ENCODE measurements at places on chromosomes 16 and 17. TPM values are rescaled to one million over a fixed set of nuclear protein-coding genes. Genes with fewer than 3 reads are reported as not detected.

C17orf100 gene
- 3.1 TPM for total RNA-seq

RCVRN gene
- not detected for total RNA-seq

SLFN14 gene
- total RNA-seq, result not detected

DNA sequence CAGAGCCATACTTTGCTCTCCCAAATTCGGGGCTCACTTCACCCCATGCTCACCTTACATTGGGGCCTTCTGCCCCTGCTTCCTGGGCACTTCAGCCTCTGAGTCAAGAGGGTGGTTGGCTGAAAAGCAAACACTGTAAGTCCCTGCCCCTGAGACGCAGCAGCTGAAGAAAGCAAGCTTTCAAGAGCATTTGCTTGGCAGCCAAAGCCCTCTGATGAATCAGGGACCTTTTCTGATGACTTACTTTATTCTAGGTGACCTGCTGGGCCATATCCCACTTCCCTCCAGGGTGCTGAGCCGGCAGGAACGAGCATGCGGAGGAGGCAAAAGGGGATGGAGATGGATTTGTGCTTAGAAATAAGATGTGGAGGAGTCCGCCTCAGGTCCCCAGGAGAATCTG lies 147.0 kb upstream of the TNRC6C start:
- no peak for DNase-seq

UBE2I gene
- 199 TPM for total RNA-seq

CA5A gene
- 0.74 TPM for total RNA-seq

ABCA10 gene
- total RNA-seq, result not detected

DNA sequence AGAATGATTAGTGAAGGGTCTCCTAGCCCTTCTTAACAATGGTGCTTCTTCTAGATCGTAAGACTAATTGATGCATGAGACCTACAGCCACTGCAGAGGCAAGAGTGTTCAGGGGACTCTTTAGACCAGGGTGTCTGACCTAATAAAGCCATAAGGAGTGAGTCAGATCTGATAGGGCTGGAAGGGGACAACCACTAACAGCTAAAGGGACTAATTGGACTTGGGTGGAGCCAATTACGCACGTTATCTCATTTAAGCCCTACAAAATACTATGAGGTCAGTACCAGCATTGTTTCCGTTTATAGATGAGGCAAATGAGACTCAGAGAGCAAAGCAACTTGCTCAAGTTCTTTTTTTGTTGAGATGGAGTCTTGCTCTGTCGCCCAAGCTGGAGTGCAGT lies 14.5 kb upstream of the RNF222 start:
- no peak for DNase-seq

DNA sequence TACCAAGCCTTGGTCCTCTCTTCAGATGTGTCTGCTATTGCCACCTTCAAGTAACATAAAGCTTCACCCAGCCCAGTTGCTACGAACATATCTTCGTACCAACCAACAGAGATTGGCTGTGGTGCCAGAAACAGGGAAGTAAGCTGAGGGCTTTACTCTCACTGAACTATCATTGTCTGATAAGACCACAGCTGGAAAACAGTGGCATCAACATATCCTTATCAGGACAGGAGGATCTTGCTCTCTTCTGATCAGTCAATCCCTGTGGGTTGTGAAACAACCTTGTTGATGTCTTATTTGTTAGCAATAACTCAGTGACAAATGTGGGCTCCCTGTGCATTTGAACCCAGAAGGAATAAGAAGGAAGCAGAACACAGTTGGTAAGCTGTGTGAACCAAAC lies 446.3 kb upstream of the MAF start:
- no peak for DNase-seq

DNA sequence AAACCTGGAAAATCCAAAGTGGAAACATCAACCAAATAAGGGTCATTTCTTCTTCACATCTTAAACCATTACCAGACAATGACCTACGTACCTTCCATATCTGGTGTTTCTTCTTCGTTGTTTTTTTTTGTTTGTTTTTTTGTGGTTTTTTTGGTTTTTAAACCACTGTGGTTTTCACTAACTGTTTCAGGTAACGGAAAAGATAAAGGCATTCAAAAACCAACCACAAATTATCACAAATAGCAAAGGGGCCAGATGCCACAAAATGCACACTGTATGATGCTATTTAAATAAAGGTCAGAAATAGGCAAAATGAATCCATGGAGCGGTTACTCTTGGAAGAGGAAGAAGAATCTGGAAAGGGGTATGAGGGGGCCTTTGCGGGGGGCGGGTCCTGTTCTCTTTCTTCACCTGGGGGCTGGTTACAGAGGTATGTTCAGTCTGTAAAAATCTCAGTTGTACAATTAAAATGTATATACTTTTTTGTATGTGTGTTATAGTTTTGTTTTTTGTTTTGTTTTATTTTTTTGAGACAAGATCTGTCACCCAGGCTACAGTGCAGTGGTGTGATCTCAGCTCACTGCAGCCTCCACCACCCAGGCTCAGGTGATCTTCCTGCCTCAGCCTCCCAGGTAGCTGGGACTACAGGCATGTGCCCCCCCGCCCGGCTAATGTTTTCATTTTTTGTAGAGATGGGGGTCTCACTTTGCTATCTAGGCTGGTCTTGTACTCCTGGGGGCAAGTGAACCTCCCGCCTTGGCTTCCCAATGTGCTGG lies 29.6 kb downstream of the LITAF start:
- no peak for DNase-seq

NPIPB13 gene
- total RNA-seq, result 6.7 TPM

DNA sequence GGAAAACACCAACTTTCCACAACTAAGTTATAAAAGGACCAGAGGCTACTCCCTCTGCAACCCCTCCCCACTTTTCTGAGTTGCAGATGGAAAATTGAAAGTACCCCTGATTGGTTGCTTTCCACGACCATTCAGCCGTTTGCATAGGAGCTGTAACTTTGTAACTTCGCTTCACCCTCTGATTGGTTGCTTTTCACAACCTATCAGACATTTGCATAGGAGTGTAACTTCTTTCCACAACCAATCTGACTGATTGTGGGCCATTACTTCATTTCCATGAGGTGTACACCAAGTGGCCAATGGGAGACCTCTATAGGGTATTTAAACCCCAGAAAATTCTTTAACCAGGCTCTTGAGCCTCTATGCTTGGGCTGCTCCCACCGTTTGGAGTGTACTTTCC lies 644.1 kb downstream of the WWOX start:
- DNase-seq, result no peak

CYB5B gene
- total RNA-seq, result 355 TPM
